ENCODE measurements at places on chromosomes 16 and 17. TPM values are rescaled to one million over a fixed set of nuclear protein-coding genes. Genes with fewer than 3 reads are reported as not detected.

Gene SLC26A11
- 16.1 TPM for total RNA-seq

Gene ZNF624
- total RNA-seq, result 4.8 TPM

- no peak for DNase-seq
These were observed 17.6 kb upstream of the WDR45B start for GRCh38 chr17:82665891-82666290.

Gene CACNG4
- 1.3 TPM for total RNA-seq

Gene BEAN1
- 2.1 TPM for total RNA-seq

GRCh38 chr17:76511668-76512365, 10.6 kb upstream of the RHBDF2 start:
- no peak for DNase-seq

DNA sequence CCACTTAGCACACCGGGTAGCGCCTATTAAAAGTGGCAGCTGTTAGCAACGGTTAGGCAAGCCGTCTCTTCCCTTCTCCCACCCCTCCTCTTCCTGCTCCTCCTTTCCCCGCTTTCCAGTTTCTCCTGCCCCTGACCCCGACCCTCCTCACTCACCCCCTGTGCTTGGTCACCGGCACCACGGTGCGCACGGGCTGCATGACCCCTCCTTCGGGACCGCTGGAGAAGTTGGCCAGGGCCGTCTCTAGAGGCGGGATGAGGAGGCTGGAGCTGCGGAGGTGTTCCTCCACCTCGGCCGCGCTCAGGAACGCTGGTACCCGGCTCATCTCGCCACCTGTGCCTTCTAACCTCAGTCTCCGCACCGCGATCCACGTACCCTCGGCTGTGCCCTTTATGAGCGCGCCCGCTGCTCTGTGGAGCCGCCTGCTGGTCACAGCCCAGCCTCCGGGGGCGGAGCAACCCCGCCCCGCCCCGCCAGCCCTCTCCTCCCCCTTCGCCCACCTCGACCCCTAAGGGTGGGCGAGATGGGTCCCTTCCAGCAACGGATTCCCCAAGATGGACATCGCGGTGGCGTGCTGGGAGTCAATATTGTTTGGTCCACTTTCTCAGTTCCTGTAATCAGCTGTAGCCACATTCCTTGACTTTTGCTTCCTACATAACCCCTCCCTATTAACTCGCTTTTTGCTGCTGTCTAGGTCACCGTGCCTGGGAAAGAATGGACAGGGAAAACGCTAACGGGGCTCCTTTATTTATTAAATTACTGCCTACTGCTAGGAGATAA, at the start of gene CRYM:
Gene CRYM, minus strand, starts transcription at position 364 of the 780 bp plus-strand sequence. Its CDS starts 39 bp downstream, at position 325.
- DNase-seq, result no peak

Gene HOXB5
- not detected for total RNA-seq

- DNase-seq, result no peak
These were observed 662 bp downstream of the COTL1 start for GRCh38 chr16:84617041-84617790.

Gene MRM1
- 3.1 TPM for total RNA-seq

Gene MT1G
- total RNA-seq, result 0.87 TPM

DNA sequence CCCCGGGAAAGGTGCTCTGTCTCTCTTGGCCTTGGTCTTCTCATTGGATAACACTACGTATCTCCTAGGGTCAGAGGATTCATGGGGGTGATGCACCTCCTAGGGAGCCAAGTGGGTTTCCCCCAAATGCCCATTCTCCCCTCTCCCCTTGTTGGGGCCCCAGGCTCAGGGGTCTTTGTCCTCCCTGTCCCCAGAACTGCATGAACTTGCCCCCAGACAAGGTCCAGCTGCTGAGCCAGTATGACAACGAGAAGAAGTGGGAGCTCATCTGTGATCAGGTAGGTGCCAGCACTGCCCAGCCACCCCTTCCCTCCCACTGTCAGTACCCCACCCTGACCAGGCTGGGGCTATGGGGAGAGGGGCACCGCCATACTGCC, 8.7 kb downstream of the FMNL1 start:
- no peak for DNase-seq

- no peak for DNase-seq
These were observed 13.5 kb downstream of the G6PC1 start for GRCh38 chr17:42913981-42914617.

DNA sequence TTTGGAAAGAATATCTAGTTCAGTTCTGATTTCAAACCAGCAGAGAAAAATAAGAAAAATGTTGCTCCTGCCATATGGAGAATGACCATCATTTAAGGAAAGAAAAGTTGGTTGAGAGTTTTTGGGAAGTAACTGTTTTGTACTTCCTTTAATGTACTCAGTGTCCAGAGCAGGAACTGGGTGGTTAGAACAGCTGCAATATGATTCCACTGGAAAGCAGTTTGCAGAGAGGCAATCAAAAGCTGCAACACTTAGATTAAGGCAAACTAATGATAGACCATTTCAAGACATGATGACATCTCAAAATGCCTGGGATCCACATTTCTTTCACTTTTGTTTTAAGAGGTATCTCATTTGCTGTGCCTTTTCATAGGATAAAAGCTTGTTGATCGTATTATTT, 313.3 kb upstream of the HSBP1 start:
- no peak for DNase-seq

Gene CMTM4
- total RNA-seq, result 20.2 TPM

Gene CLEC19A
- not detected for total RNA-seq

GRCh38 chr17:2684549-2684948, 27.0 kb downstream of the CLUH start:
- DNase-seq, result no peak

Gene RNF222
- not detected for total RNA-seq

DNA sequence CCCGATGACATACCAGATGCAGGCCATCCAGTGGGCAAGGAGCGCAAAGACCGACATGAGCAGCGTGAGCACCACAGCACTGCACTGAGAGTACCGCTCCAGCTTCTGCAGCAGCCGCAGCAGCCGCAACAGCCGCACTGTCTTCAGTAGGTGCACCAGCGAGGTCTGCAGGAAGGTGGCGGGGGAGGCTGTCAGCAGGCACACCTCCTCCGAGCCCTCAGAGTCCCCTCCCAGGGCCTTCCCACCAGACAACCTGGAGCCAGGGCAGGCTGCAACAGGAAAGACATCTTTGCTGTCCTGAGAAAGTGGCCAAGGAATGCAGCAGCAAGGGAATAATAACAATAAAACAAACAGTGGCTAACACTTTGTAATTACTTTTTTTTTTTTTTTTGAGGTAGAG, 9.1 kb downstream of the KCNH4 start:
- DNase-seq, result no peak

GRCh38 chr17:67126983-67127382, 82.6 kb downstream of the CACNG1 start:
- DNase-seq, result no peak

DNA sequence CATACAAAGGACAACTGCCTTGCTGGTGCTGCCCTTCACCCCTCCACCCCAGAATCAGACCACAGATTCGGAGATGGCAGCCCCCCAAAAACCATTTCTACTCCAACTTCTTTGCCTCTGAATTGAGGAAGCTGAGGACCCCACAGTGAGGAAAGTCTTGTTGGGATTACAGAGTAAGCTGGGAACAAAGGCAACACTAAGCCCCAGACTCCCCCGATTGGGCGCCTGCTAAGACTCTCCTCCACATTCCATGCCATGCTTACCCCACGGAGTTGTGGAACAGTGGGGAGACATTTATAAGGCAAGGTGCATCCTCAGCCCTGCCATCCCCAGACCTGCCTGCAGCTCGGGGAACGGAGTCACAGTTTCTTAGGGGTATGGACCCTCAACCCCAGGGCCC, 1.9 kb downstream of the GIT1 start:
- no peak for DNase-seq

DNA sequence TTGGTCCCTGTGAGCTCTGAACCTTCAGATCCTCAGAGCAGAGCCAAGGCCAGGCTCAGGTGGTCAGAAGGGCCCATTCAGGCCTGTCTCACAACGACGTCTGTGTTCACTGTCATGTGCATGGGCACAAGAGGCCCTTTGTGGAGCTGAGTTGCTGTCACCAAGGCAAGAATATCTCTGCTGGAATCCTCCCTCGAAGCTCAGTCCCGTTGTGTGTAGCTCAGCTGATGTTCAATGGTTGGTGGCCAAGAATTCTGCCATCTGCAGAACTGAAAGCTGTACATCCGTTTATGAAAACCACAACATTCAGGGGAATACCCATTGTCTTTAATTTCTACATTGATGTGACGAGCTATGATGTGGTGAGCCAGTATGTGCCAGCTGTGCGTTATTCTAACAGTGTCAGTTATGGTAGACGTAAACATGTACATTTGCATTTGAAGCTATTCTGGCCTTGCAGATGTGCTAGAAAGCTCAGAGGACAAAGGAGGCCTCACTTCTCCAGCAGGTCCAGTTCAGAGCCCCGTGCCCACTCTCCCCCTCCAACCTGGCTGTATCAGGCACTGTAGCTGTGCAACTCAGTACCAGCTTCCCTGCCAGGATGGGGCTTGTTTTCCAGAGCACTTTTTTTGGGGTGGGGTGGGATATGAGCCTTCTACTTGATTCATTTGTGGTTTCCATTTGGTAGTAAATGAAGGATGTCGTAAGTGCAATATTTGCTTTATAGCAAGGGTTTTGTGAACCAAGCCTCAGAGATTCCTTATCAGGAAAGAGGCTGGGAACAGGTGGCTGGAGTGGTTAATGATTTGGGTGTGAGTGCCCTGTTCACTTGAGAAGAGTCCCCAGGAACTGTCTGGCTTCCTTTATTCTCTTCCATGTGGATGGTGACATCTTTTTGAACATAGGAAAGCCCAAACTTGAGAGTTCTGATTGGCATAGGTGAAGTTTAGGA, 56.1 kb downstream of the B9D1 start:
- DNase-seq, result no peak

- peak; percentile 76 for DNase-seq
These were observed 1.2 kb upstream of the FOXF1 start for GRCh38 chr16:86508947-86509758.

DNA sequence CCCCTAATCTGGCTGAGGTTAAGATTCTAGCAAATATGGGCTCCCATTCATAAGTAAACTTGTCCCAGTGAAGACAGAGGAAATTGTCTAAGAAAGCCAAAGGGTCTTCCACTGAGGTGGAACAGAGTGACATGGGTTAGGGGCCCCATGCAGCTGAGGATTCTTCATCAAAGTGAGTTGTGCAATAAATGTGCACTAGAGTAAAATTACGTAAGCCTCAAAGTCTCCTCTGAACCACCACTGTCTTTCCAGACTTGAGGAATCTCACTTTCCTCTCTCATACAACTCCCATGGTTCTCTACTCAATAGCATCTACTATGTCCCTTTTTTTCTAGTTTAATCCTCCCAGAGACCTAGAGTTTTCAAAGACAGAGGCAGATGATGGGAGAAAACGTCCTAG, 132.4 kb downstream of the CA10 start:
- no peak for DNase-seq

GRCh38 chr17:1134634-1135324, 45.0 kb downstream of the ABR start:
- no peak for DNase-seq

DNA sequence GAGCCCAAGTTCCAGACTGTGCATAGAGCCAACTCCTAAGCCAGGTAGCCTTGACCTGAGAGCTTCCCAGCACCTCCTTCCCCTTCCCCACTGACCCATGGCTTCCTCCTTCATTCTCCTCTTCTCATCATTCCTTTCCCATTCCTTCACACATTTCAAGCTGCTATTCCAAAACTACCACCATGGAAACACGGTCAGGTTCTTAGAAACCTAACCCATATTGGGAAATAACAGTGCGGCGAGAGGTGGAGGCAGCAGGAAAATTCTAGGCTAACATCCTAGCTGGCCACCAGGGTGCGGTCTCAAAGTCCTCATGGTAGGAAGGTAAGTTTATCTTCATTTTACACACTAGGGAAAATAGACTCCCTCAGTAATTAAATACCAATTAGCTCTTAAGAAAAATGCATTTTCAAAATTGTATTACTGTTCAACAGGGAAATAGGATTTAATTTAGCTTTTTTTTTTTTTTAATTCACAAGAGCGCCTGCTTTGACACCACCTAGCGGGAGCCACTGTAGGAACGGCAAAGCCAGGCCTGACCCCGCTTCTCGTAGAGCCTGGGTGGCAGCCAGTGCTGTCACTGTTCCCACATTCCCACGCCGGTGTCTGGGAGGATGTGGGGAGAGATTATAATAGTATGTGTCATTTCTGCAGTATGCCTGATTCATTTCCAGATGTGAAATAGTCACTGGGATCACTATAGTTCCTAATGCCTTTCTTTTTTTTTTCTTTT, 14.0 kb upstream of the SPHK1 start:
- peak; percentile 96 for DNase-seq

Gene HEATR3
- total RNA-seq, result 26.8 TPM

DNA sequence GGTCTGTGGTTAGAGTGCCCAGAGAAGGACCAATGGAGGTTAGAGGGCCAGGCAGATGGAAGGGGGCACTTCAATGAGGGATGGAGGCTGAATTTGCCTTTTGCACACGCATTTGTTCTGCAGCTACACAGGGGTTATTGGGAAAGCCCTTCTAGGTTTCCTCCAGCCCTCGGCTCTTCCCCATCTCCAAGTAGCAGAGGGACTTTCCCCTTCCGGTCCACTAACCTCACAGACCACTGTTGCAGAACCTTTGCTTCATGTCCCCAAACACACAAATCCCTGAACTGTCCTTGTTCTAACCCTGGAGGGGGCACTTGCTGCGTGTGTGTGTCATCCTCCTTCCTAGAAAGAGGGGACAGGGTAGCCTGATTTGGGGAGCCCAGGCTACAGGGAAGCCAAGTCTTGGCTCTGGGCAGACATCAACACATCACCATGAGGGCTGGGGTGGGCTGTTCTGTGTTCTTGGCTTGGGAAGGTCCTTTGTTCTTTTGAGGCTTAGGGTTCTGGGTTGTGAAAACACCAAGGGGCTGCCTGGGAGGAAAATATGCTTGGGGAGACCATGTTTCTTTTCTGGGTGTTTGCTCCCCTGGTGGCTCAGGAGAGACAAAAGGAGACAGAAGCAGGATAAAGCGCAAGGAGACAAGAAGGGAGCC, 7.3 kb upstream of the NR1D1 start:
- DNase-seq, result no peak

DNA sequence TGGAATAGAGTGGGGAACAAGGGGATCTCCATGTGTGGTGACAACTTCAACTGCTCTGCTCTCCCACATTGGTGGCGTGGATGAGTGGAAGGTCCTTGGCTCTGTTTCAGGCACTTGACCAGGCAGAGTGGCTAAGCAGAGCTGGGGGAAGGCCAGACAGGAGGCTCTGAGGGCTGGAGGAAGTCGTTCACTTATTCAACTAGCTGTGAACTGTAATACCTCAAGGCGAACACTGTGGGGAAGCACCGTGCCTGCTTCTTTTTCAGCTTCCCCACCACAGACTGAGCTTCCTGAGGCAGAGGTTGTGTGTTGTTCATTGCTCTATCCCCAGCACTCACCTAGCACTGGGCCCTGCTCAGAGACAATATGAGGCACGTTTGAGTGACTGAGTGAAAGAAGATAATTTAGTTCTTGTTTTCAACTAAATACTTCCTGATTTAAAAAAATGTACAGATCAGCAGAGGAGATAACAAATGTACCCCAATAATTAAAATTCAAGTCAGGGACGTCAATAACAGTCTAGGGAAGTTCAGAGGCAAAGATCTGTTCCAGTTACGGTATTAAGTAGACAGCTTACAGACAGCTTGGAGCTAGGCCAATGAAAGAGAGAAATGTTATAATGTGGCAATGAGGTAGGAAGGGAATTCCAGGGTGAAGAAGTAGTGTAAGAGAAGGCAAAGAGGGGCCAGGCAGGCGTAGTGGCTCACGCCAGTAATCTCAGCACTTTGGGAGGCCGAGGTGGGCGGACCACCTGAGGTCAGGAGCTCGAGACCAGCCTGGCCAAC, 34.7 kb downstream of the MYO18A start:
- peak; percentile 67 for DNase-seq

Gene CBFA2T3
- total RNA-seq, result 2.2 TPM

Gene KRT32
- not detected for total RNA-seq
